ENCODE measurements at places on chromosomes 16 and 17. TPM values are rescaled to one million over a fixed set of nuclear protein-coding genes. Genes with fewer than 3 reads are reported as not detected.

DNA sequence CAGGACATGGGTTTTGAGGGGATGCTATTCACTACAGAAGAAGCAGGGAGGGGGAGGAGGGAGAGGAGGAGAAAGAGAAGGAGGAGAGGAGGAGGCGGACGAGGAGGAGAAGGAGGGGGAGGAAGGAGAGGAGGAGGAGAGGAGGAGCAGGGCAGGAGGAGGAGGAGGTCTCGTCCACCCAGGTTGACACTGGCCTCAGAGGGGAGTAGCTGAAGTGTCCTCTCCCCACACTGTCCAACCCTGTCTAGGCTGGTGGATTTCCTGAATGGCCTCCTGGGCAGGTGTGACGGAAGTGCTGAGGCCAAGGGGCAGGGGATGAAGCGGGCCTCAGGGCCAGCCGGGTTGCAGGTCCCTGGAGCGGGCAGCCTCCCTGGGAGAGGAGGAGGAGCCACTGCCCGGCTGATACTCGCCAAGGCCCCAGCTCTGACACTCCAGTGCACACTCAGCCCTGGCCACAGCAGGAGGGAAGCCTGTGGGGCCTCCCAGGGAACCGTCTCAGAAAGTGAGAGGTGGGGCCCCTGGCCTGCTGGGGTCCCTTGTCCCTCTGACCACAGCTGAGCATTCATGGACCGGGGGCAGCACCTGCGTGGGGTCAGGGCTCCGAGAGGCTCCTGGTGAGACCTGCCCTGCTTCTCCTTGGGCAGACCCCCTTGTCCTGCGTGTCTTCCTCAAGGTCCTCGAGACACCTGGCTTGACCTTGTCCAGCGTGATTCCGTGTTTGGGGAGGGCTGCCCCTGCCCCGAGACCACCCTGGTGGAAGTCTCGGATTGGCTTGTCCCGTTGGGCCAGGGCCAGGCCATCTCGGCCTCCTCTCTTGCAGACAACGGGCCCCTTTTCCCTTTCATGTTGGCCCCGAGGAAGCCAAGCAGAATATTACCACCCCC, 200.6 kb upstream of the CIBAR2 start:
- no peak for DNase-seq

The KRT27 gene
- not detected for total RNA-seq

The SBK1 gene
- 7.0 TPM for total RNA-seq

- no peak for DNase-seq
These were observed 10.8 kb downstream of the SSH2 start for GRCh38 chr17:29918922-29919856.

The TBC1D3C gene
- total RNA-seq, result not detected

The RPL23 gene
- total RNA-seq, result 758 TPM

- DNase-seq, result no peak
These were observed 88.6 kb downstream of the USP31 start for GRCh38 chr16:23060458-23061320.

GRCh38 chr17:64259922-64260321, 3.1 kb downstream of the TEX2 start:
- no peak for DNase-seq

- no peak for DNase-seq
These were observed 2.3 kb upstream of the IL4R start for GRCh38 chr16:27311448-27311830.

The GUCY2D gene
- 0.50 TPM for total RNA-seq

GRCh38 chr17:74573169-74573568, 5.9 kb upstream of the CD300H start:
- DNase-seq, result no peak

The ZFP3 gene
- 9.7 TPM for total RNA-seq

GRCh38 chr17:29007860-29008455, 2.1 kb upstream of the SEZ6 start:
- DNase-seq, result no peak

GRCh38 chr16:12753203-12754023, 50.3 kb downstream of the CPPED1 start:
- no peak for DNase-seq

- peak; percentile 9 for DNase-seq
These were observed 41.3 kb upstream of the ACSF3 start for GRCh38 chr16:89052191-89052889.

DNA sequence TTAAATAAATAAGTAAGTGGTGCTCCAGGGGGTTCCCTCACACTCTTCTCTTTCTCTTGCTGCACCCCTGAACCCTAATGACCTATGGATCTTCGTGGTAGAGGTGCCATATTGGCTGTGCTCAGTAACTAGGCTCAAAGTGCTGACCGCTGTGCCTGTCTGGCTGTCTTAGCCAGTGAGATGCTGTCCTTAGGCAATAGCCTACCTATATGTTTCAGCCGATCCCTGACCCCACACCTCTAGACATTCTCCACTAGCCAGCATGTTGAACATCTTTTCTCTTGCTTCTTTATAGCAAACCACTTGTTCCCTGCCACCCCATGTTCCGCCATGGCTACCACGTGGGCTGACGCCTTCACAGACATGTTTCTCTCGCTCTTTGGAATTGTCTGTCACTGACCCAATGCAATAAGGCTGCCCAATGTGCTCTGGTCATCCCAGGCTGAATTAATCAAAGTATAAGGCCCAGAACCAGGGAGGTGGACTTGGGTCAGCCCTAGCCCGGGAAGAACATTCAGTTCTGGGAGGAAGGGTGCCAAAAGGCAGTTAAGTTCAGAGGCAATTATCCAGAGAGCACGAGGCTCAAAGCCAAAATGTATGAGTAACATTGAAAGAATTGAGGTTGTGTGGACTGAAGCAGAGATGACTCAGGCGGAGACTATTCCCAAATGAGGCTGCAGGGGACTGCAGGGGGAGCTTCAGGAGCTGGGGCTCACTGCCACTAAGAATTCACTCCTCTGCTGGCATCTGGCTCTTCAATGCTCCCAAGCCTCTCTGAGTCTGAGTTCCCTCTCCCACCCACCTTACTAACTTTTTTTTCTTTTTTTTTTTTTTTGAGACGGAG, 28.7 kb upstream of the TNRC6A start:
- DNase-seq, result peak; percentile 48

The CNTD1 gene
- total RNA-seq, result 0.11 TPM

DNA sequence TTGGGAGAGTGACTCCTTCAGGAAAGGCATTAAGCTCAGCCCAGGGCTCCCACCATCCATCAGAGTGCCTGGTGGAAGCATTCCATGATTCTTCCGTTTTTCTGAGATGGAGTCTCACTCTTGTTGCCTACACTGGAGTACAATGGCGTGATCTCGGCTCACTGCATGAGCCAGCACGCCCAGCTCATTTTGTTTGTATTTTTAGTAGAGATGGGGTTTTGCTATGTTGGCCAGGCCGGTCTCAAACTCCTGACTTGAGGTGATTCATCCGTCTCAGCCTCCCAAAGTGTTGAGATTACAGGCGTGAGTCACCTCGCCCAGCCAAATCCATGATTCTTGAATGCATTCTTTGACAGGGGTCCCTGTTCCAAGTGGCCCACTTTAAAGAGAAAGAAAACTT, 23.1 kb downstream of the MIS12 start:
- DNase-seq, result no peak

- peak; percentile 80 for DNase-seq
These were observed 1.5 kb upstream of the ALOXE3 start for GRCh38 chr17:8119581-8120519.

- no peak for DNase-seq
These were observed 7.3 kb upstream of the CBX8 start for GRCh38 chr17:79803997-79804855.

The IRX6 gene
- total RNA-seq, result 4.4 TPM

- DNase-seq, result peak; percentile 81
These were observed 2.8 kb upstream of the UBTF start for GRCh38 chr17:44222112-44222869.

- DNase-seq, result no peak
These were observed 12.3 kb downstream of the RFFL start for GRCh38 chr17:35051183-35051578.

DNA sequence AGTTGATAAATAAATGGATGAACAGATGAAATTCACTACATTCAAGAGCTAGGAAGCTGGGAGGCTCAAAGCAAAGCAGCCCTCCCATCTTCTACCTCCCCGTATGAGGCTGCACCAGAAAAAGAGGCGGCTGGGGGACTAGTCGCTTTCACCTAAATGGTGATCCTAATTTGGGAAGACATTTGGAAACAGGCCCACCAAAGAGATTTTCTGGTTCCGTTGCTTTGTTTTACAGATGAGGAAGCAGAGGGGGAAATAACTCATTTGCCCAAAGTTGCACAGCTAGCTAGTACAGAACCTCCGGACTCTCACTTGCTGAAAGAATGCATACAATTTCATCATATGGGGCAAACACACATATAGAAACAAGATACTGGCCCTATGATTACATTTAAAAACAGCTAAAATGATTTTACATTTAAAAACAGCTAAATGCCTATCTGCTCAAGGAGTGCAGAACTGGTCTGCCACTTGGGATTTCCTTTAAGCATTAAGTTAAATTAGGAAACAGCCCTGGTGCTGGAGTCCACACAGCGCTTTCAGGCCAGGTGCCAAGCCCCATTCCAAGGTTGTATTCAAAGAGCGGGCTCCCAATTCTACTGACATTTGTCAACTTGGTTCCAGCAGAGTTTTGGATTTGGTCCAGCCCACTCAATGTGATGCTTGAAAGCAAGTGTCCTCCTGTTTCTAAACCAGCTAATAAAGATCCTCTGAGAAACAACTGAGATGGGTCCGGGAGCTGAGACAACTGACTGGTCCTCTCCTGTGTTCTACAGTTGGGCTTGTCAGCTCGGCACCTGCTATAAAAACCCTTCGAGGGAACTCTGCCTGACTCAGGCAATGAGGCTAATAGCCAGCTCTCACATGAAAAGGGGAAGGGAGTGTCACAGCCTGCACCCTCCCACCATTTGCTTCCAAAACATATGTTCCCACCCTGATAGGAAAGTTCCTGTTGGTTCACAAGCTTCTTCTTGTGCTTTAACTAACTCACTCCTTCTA, 11.7 kb downstream of the ERN1 start:
- DNase-seq, result peak; percentile 48

DNA sequence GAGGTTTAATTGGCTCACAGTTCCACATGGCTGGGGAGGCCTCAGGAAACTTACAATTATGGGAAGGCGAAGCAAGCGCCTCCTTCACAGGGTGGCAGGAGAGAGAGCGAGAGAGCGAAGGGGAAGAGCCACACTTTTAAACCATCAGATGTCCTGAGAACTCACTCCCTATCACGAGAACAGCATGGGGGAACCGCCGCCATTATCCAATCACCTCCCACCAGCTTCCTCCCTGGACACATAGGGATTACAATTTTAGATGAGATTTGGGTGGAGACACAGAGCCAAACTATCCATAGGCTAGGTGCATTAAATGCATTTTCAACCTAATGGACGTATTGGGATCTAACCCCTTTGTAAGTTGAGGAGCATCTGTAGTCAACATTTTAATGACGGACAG, 4.9 kb upstream of the ANKRD40 start:
- DNase-seq, result no peak

DNA sequence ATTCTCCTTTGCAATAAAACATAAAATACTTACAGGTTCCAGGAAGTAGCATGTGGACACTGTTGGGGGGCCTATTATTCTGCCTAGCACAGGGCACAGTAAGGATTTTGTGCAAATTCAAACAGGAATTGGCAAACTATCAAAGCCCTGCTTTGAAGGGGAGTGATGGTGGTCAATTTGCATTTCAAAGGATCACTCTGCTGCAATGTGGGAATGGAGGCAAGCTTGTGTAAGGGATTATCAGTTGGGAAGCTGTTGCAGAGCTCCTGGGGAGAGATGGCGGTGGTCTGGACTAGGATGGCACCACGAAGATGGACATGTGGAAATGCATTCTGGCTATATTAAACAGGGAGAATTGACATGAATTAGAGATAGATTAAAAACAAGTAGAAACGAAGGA, 990.7 kb upstream of the RBFOX1 start:
- DNase-seq, result no peak

GRCh38 chr16:13926891-13927290, 6.9 kb downstream of the ERCC4 start:
- no peak for DNase-seq

The FOXF1 gene
- 0.38 TPM for total RNA-seq

DNA sequence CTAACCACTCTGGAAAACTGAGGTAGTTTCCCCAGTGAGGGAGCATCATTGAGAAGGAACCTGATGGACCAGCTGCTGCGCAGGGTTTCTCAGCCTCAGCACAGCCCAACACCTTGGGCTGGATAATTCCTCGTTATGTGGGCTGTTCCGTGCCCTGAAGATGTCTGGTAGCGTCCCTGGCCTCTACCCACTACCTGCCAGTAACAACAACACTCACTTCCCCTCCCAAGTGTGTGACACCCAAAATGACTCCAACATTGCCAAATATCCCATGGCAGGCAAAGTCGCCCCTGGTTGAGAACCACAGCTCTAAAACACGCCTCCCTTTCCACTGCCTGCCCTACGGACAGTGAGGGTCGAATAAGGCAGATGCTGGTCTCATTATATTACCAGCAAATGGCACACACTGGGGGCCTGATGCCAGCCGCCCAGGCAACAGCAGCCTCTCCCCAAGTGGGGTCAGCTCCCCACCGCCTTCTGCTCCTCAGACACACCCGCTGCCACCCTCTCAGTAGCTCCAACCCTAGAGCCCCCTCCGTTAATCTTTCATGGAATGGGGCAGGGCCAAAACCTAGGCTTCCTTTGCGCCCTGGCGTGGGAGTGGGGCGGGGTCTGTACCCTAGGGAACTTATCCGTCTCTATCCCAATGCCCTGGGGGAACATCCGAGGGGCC, 1.0 kb downstream of the RHBDF2 start:
- no peak for DNase-seq

The DOC2B gene
- 7.8 TPM for total RNA-seq

- no peak for DNase-seq
These were observed 330.3 kb upstream of the CDH5 start for GRCh38 chr16:66036184-66036583.

- DNase-seq, result no peak
These were observed 52.8 kb downstream of the SOCS1 start for GRCh38 chr16:11203111-11203623.

DNA sequence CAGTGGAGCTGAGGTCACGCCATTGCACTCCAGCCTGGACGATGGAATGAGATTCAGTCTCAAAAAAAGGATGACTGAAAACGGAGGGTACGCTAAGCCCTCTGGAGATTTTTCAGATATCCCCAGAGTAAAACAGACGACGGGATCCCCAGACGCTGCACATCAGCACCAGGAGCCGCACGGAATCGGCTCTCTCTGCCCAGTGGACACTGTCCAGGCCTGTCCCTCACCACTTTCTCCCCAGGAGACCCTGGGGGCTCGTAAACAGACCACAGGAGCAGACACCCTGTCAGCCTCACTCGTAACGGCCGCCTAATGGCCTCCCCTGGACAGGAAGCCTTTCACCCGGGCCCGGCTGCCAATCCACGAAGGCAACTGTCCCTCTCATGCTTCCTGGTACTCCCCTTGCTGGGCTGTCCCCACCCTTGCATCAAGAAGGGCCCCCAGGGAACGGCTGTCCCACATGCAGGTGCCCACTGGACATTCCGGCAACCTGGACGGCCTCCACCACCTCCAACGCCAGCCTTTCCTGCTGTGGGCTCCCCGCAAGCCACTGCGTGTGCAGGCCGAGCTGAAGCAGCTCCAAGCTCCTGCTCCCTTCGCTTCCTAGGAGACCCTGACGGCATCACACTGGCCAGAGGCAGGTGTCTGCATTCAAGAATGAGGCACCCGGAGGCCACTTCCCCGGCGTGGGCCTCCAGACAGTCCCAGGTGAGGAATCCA, 74.3 kb downstream of the TIMM22 start:
- no peak for DNase-seq
